ENCODE measurements at places on chromosomes 7 and 10.

DNA sequence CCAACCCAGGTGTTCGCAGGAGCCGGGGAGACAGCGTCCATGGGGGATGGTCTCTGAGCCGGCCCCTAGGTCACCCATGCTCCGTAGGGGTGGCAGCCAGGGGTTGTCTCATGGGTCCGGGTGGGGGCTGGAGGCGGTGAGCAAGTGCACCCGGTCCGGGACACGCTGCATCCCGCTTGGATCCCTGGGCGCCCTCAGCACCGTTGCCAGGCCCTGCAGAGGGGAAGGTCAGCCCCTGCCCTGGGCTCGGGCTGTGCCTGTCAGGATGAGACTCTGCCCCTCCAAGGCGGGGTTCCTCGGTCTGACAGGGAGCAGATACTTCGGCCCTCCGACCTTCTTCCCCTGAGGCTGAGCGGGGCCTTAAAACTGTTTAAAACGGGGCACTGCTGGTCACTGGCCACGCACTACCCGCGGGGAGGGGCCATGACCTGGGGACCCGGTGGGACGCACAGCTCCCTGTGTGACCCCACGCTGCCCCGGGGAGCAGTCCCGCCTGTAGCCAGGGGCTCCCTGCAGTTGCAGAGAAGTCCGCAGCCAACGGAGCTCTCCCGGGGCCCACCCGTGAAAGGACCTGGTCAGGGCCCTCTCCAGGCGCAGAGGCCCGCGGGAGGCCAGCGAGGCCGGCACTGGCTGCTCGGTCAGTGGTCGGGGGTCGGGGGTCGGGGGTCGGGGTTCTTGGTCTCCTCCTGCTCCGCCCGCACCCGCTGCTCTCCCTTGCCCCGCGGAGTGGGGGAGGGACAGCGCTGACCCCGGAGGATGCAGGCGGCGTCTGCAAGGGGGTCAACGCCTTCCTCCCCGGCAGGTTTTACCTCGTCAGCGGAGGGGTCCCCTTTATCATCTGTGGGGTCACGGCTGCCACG, 33.4 kb upstream of the KNDC1 start:
- DNase-seq, result no peak

GRCh38 chr7:146094356-146094755, 22.2 kb upstream of the CNTNAP2 start:
- no peak for DNase-seq

- no peak for DNase-seq
Measured at GRCh38 chr7:132654150-132654549, 77.9 kb upstream of the PLXNA4 start.

DNA sequence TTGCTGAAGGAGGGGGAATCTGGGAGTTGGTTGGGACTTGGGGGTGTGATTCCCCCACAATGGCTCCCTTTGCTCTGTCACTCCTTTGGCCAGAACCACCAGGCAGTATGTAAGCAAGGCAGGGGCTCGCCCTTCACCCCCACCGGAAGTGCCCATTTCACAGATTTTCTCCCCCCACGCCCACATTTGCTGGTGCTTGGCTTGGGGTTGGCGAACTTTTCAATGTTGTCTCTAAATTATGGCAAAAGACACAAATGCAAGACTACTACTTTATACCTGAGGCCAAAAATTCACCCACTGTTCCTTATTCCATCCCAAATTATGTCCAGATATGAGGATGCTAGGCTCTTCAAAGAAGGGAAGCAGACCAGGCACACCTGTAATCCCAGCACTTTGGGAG, 24.5 kb downstream of the RBAK start:
- DNase-seq, result no peak

- DNase-seq, result no peak
Measured at GRCh38 chr10:100749309-100750217, 4.2 kb downstream of the PAX2 start.

- DNase-seq, result no peak
Measured at GRCh38 chr7:113414401-113415035, 296.2 kb upstream of the SMIM30 start.

GRCh38 chr7:29523728-29524127, 39.9 kb upstream of the PRR15 start:
- no peak for DNase-seq

GRCh38 chr10:30373596-30374327, 24.7 kb upstream of the MTPAP start:
- DNase-seq, result no peak

DNA sequence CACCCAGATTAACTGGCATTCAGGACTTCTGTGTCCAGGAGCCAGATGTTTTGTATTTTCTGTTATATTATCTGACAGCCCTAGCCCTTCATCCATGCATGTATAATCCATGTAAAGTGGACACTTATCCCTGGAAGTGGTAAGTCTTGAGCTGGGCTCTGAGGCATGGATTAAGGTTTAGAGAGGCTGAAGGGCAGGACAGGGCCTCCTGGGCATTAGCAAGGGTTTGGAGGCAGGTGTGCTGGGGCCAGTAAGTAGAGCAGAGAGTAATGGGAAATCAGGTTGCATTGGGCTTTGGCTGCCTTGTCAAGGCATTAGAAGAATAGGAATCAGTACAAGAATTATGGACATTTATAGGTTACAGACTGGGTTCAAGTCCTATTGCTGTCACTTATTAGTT, 138.0 kb downstream of the DYNC1I1 start:
- peak; percentile 28 for DNase-seq

DNA sequence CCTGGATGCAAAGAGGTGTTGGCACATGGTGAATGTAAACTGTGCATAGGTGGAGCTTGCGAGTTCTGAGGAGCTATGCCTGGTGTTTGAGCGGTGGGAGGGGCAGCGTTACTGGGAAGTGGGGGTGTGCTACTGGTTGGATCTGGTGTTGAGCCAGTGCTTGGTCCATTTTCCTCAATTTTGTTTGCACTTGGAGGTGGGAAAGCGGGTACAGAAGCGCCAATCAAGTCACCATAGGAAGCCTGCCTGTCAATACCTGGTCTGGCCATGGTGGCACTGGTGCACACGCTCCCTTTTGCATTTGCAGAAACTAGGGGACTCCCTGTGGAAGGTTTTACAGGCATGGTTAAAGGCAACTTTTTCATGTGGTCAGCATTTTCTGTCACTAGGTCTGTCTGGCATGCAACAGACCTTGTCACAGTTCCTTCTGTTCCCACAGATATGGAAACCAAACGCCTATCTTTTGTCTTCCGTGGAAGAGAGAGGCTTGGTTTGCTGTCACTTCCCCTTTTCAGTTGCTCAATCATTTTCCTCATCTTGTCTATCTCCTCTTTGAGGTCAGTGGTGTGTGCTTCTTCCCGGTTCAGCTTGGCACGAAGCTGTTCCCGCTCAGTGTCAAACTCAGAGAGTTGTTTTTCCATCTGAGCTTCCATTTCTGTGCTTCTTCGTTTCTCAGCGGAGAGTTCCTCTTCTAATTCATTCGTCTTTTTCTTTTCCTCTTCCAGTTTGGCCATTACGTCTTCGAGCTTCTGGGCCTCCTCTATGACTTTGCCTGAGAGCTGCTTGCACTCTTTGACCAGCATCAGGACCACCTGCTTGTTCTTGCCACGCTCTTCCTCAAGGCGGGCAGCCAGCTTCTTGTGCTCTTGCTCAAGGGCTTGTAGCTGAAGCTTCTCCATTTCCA, 81.1 kb downstream of the CTTNBP2 start:
- DNase-seq, result no peak

DNA sequence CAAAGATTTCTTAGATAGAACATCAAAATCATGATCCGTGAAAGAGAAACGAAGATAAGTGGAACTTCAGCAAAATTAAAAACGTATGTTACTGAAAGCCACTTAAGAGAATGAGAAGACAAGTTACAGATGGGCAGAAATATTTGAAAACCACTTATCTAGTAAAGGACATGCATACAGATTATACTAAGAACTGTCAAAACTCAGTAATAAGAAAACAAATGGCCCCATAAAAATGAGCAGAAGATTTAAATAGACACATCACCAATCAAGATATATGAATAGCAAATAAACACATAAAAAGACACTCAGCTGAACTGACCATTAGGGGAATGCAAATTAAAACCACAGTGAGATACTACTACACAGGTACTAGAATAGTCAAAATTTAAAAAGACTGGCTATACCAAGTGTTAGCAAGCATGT, 343.7 kb downstream of the PTEN start:
- no peak for DNase-seq

GRCh38 chr10:17003151-17003550, 126.5 kb downstream of the CUBN start:
- no peak for DNase-seq

GRCh38 chr10:35378541-35379210, 42.4 kb downstream of the CCNY start:
- DNase-seq, result no peak

- DNase-seq, result no peak
Measured at GRCh38 chr7:12839508-12840153, 152.2 kb downstream of the ARL4A start.

DNA sequence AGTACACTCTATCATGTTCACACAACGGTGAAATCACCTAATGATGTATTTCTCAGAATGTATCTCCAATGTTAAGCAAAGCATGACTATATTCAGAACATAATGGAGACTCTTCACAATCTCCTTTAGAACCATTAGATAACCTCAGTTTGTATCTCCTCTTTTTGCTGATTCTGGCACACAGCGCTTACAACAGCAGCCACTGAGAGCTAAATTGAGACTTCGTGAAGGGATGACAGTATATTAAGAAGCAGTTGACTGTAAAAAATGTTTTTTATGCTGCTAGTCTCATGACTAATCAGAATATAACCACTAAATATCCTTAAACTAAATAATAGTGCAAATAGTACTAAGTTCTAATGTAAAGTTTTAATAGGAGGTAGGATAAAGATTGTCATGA, 46.9 kb downstream of the KMT2E start:
- DNase-seq, result no peak

DNA sequence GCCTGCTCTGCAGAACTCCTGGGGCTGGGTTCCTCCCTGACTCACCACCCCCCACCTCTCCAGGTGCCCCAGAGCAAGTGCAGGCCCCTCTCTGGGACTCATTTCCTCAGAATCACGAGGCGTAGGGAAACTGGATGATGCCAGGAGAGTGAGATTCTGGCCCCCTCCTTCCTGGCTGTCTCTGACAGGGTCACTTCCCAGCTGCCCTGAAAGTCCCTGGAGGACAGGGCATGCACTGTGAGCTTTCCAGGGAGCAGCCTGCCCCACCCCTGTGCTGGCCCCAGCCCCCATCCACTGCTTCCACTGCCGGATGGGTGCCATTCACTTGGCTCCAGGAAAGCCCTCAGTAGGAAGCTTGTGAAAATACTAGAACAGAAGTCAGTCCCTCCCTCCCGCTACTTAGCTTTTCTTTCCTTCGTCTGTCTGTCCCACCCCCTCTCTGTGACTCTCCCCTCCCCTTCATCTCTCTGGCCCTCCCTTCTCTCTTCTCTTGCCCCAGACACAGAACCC, 10.4 kb downstream of the TACR2 start:
- no peak for DNase-seq

DNA sequence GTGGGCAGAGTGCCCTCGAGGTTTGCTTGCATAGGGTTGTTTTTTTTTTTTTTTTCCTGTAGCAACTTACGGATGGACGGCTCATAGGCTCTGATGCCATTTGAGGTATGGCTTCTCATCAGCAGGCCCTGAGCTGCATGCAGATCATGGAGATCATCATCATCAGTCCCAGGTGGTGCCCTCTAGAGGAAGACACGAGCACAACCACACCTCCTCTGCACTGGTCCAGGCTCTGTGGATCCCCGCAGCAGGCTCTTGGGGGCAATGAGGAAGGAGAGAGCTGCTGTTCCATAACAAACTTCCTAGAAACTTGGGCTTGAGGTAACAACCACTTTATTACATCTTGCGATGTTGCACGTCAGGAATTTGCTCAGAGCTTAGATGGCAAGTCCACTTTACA, 132.7 kb upstream of the CXCL12 start:
- DNase-seq, result no peak

DNA sequence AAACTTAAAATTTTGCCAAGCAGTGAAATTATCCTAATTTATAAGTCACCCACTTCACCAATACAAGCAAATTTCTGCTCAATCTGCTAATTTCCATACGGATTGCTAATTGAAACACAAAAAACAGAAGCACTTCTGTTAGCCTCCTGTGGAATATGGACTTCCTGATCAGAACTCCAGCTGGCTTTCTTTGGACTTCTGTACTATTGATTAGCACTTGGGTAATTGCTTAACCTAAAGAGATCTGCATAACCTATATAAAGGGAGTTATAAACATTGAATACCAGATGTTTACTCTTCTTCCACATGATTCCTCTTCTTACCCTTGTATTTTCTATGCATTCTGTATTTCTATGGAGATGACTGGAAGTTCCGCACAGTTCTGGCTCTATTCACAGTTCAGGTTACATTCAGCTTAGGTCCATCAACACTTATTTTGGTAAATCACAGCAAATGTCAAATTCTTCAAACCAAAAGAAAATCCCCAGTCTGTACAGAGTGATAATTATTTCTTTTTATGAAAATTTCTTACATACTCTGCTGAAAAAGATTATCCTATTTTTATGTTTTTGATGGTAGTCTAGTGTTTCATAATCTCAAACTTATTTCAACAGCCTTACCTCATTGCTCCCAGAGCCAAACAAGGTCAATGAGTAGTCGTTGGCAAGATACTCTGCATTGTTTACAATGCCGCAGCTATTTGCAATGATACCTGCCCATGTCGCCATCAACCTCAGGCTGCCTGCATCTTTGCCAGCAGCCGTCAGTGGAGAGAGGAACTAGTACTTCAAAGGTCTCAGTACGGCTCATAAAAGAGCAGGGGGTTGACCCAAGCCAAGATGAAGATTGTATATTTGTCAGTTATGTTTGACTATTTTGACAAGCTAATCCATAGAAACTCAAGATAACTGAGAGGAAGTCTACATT, 225.6 kb downstream of the AHR start:
- no peak for DNase-seq

DNA sequence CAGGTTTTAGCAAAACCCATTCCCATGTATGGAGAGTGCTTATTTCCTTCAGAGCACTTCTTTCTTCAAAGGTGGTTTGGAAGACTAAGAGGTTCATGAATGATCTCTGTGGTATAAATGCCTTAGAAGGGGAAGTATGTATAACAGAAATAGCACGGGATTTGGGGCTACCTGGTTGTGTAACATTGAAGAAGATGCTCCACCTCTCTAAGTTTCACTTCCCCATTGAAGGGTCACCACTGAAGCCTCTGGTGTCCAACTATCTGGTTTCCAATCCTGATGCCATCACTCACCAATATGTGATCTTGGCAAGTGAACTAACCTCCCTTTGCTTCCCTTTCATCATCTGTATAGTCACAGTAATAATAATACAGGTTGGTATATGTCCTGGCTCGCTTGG, 37.2 kb downstream of the CYCS start:
- no peak for DNase-seq

DNA sequence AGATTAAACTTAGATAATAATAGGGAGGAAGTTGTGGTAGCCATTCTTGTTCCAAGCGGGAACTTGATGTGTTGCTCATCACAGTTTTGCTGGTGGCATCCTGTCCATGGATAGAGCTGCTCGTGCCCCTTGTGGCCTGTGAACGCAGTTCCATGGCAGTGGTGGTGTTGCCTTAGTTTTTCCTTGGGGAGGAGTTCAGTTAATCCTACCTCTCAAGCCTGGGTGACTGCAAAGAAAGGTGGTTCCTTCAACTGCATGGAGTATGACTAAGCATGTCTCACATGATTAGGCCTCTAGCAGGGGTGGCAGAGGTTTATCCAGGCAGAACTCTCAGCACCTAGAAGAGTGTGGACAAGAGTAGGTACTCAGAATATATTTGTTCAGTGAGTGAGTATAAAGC, 99.7 kb downstream of the MAPK8 start:
- no peak for DNase-seq

All from D721Med (cell line).